Stimulated activated CD8-positive, alpha-beta memory T cell treated with anti-CD3 and anti-CD28 coated beads, Interleukin-2, amount 100 ng/mL, for 48 hours (primary cell): ENCODE measurements at places on chromosomes 1 and 21.

DNA sequence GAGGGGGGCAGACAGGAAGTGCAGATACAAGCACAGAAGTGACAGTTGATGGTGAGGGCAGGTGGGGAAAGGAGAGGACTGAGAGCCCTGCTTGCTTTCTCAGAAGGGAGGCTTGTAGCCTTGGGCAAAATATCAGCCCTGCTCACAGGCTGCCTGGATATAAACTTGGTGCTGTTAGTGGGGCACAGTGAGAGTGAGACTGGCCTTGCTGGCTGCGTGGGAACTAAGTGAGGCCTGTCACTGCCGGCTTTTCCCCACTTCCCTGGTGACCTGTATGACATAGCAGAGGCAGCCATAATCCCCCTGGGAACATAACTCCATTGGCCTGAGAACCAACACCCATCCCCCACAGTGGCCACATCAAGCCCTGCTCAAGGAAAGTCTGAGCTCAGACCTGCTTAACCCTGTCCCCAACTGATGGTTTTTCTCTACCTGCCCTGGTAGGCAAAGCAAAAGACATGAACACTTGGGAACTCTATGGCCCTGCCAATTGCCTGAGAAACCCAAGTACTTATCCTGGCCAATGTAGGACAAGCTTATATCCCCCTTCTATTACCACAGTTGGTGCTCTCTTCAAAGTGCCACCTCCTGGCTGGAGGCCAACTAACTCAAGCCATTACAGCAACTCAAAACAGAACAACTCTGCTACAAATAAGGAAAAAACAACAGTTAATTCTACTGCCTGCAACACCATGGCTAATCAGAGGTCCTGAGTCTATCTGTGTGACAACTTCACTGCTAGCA is 472.7 kb downstream of the PLPP3 start:
- DNase-seq = no peak

DNA sequence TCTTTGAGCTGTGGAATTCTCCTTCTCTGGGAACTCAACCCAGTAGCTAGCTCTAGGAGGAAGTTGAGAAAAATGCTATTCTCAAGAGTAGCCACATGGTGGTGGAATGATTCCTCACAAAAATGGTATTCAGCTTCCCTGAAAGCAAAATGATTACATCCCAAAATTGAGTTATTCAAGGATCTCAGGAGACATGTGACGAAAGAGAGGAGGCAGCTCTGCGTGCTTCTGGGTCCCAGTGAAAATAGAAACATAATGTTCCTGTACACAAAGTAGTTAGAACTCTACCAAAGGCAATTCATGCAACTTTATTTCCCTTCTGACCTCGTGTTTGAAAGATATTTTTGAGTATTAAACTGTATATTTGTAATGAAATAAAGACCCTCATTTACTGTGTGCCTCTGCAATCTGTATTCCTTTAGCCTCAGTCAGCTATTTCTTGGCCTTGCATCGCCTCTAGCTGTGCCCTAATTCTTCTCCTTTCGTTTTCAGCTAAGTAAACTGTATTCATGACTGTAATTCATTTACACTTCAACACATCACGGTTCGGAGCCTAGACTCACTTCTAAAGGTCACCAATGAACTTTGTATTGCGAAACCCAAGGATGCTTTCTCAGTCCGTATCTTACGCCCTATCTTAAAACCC is 167.3 kb downstream of the FASLG start:
- DNase-seq = no peak

- DNase-seq = no peak
Measured at GRCh38 chr1:114152089-114152507, 1.6 kb downstream of the SYT6 start.

GRCh38 chr1:15952317-15953258 is 23.3 kb downstream of the ZBTB17 start:
- no peak for DNase-seq

- DNase-seq = no peak
Measured at GRCh38 chr1:43493661-43494450, 36.8 kb upstream of the PTPRF start.

DNA sequence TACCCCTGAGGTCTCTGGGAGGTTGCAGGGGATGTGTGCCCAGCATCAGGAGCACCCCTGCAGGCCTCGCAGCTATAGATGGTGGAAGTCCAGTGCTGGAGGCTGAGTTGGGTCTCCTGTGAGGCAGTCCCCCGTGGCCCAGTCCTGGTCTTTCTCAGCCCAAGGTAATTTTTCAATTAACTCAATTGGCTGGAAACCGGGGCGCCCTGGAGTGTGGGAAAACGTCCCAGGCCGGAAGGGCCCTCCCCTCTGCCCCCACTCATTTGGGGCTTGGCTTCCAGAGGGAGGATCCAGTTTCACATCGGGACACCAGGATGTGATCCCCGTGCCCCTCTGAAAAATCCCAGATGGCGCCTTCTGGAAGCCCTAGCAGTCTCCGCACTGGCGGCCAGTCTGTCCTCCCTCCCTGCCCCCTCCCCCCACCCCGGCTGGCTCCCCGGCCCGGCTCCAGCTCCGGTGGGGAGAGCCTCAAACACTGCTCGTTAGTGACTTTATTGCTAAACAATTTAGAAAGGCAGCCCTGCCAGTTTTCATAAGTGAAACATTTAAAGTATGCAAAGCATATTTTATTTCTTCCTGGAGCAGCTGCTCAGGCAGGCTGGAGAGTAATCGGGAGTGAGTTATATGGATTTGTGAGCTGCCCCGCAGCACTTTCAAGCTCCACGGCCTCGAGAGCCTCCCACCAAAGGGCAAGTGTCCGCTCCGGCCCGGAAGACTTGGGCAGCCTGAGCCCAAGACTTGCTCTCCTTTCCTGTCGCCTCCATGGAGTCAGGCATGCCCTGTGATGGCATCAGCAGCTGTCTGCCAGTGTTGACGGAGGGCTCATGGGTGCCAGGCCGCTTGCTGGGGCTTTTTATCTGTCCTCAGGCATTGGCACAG is 208.2 kb upstream of the TMEM51 start:
- DNase-seq = no peak

DNA sequence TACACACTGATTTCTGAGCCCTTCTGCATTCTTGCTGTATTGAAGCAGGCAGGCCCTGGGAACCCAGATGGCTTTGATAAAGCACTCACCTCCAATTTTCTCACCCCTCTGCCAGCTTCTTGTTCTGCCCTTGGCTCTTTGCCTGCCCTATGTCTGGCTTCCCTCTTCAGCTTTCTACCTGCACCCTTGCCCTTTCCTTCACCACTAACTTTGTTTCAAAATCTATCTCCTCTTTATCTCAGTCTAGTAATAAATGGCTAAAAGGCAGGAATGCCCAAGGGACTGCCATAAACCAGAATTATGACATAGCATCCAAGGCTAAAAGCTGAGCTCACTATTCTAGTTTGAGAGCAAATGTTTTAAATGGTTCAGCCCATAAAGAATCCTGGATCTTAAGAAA is 178.7 kb downstream of the TNR start:
- DNase-seq = no peak

DNA sequence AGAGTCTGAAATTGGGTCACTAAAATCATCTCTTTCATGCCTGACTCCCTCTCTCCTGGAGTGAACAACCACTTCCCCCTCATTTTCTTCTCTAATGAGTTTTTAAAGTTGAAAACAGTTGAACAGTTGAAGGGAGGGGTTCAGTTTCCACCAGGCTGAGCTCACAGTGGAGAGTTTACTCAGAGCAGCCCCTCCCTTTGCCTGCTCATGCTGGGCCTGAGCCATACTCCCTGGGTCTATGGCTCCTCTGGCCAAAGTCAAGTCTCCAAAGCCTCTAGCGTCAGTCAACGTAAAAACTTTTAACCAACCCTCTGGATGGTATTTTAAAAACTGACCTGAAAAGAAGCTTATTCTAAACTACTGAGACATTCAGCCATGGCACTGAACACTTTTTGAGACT is 100.8 kb upstream of the RNPC3 start:
- DNase-seq = no peak

GRCh38 chr1:21663248-21663950 is 5.8 kb downstream of the RAP1GAP start:
- DNase-seq = no peak

DNA sequence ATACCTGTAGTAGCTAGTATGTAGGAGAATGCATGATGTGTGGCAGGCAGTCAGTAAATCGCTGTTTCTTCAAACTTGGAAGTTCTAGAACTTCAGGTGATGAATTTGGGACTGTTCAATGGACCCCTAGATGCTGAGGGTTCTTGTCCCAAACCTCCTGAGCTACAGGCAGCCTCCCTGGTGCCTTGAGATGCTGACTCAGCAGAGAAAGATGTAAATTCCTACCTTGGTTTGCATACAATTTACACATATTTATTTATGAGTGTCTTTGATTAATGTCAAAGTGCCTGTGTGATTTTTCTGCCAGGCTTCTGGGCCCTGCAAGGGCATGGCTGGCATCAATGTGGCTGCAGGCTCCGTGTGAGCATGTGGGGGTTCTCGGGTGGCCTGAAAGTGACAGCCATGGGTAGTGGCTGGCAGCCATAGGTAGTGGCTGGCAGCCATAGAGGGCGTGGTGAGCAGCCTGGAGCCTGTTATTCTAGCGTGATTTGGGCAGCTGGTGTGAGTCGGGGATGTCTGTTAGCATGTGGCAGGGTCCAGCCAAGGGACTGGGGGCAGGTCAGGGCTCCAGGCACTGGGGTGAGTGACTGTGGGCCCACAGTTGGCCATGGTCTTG is 13.2 kb upstream of the POU3F1 start:
- DNase-seq = no peak

GRCh38 chr1:19254416-19254815 is 2.8 kb downstream of the MRTO4 start:
- no peak for DNase-seq

DNA sequence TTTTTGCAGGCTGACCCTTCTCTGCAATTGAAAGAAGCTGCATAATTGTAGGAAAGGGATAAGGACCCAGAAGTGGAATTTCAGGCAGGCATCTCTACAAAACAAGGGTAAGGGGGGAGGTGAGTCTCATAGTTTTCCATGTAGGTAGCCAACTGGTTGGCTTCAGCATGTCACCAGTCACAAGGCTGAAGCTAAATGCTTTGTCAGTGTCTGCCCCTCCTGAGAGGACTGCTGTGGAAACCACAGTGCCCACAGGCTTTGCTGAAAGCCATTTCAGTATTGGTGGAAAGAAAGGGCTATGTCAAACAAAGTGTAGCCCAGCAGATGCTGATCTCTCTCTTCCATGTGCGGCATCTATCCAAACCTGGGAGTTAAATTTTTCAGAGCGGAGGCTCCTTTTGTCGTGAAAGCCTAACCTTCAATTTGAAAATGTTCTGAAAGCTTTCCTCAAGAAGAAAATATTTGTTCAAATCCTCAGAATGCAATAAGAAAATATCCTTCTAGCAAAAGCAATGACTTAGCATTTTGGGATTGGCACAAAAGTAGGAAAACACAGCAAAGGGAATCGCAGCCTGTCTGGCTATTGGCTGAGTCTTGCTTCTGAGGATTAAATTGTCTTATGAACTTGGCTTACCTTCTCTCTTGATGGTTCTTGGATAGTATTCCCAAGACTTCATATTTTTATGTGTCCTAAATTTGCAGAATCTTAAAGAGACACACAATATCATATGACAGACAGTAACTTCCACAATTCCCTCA is 591.7 kb downstream of the PLPP3 start:
- no peak for DNase-seq

GRCh38 chr1:39854738-39855137 is 28.6 kb downstream of the TRIT1 start:
- no peak for DNase-seq

DNA sequence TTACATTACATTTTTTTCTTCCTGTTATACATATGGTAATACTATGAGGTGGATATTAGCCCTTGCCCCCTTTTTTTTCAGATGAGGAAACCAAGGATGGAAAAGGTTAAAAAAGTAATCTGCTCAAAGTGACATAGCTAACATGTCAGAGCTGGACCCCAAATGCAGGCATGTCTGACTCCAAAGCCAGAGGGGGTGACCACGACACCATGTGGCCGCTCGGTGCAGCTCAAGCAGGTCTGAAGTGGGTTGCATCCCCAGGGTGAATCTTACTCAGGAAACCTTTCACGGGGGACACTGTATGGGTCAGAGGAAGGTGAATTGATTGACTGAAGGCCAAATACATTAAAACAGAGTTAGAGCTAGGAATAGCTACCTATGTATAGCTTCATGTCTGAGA is 34.8 kb downstream of the CD34 start:
- DNase-seq = no peak

- DNase-seq = no peak
Measured at GRCh38 chr1:8456308-8456912, 138.5 kb downstream of the SLC45A1 start.

GRCh38 chr1:227946624-227947385 is 927 bp downstream of the WNT9A start:
- DNase-seq = peak; percentile 34

GRCh38 chr1:93448983-93449804 is 1.3 kb downstream of the FNBP1L start:
- DNase-seq = no peak

DNA sequence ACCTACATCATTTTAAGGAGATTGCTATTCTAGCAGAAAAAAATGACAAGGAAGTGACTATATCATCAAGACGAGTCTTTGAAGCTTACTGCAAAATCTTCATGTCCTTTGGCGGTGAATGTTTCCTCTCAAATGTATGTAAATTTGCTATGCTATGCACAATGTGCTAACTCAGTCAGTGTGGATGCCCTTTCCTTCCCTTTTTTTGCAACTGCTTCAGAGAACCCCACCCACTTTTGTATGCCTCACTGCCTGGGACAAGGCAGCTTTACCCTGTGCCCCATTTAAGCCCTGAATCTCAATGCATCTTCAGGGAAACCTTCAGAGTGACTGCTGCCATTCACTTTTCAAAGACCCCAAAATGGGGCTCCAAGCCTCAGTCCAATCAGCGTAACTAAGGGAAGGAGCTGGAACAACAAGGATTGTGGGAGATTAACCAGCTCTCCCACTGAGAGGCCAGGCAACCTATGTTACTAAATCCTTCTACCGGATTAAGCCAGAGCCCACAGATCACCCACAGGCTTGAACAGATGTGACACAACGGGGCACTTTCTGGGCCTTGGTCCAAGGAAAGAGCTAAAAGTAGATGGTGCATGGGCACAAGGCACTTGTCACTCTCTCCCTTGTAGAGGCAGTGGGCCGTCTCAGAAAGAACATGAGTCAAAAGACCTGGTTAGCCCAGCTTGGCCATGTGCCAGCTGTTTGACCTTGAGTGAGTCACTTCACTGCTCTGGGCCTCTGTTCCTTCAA is 154.4 kb downstream of the PLPP3 start:
- DNase-seq = no peak

DNA sequence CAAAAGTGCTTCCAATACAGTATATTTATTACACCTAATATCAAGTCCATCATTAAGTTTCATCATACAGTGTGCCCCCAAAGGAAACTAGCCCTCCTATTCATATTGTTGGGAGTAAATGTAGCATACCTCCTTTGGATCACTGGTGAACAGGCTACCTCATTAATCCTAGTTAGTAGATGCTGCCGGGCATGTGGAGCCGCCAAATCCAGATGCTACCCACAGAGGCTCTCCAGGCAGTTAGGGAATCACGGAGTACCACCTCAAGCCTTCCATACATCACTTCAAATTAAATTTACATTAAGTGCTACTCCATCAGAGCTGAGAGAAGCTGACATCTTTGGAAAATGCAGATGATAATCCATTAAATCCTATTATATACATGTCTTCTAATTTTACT is 121.7 kb upstream of the FOXD3 start:
- no peak for DNase-seq

GRCh38 chr21:40158366-40158765 is 291.1 kb downstream of the PCP4 start:
- DNase-seq = no peak

- DNase-seq = no peak
Measured at GRCh38 chr21:17911628-17912027, 92.5 kb upstream of the C21orf91 start.
